ENCODE measurements at places on chromosomes 12 and 14.

DNA sequence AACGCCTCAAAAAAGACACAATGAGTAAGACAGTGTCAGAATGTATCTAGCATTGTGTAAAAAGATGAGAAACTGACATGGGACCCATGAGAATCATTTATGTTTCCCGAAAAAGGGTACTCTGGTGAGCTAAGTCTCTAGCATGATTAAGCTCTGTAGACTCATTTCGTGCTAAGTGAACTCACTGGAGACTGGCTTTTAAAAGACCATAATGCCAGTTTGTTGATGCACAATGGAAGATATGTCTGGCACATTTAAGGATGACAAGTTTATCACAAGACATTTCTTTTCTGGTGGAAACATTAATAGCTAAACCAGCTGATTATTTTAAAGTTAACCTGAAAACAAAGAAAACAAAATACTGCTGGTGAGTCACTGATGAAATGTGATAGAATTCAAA, 233.5 kb downstream of the SLC2A13 start:
- no peak for DNase-seq

DNA sequence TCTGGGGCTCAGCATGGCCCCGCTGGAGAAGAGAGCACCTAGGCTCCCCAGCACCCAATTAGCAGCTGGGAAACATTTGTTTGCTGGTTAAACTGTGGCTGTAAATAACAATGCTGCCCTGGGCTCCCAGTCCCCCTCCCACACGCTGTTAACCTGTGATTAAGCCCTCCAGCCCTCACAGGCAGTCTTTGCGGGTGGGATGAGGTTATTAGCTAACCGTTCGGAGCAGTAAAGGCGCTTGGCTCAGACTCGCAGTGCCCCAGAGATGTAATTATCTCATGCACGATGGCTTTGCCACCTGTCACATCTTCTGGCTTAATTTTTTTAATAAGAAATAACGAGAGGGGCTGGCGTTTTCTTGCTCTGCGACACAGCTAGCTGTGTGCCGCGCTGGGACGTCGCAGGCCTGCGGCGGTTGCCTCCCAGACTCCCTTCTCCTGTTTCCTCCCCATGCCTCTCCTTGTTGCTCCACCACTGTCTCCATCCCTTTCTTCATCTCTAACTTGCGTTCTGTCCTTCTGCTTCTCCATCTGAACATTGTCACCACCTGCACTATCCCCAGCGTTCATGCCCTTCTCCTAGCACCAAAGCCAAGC, 239.2 kb upstream of the FKBP4 start:
- peak; percentile 73 for DNase-seq

DNA sequence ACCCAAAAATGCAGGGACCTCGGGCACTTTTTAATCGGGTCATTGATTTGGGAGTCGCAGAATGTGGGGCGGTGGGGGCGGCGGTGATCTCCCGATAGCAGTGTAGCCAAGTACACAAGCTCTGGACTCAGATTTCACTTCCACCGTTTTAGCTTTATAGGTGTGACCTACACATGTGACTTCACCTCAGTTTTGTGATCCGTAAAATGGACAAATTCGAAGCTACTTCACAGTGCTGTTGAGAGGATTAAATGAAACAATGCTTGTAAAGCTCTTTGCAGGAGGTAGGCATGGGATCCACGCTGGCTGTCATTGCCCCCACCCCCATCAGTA, 478 bp downstream of the RITA1 start:
- no peak for DNase-seq

GRCh38 chr12:57012600-57013465, 3.5 kb downstream of the TAC3 start:
- DNase-seq = no peak

DNA sequence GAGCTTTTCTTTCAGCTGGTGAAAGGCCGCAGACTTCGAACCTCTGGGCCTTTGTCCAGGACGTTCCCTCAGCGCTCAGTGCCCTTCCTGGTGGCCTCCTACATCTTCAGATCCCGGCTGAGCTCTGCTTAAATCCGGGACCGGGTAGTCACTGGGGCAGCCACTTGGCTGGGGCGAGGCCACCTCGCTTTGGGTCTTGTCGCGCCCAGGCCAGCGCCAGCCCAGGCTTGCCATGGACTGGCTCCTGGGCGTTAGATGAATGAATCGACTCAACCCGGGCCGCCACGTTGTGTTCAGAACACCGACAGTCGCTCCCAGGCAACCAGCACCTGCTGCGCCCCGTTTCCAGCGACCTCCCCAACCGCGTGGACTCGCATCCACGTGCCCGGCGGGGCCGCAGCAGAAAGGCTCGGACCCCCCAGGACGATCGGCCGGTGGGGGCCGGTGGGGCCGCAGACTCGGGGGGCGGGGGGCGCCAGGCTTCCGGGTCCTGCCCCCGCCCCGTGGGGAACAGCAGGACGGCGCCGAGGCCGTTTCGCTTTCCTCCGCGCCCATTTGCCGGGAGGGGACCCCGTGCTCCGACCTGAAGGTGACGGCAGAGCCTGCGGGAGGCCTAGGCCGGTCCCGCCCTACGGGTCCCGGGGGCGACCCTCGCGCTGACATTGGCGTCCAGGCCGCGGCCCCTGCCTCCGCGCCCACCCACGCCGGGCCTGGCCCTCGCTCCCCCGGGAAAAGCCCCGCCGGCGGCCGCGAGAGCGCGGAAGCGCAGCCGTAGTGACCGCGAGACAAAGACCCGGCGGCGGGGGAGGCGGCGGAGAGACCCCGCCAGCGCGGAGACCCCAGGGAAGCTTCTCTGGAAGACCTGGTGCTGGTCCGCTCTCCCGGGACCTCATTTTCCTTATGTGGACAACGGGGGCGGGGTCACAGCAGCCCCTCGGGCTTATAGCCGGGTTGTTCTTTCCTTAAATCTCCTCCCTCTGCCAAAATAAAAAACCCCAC, 37.3 kb upstream of the RCOR1 start:
- DNase-seq = no peak

GRCh38 chr14:44866322-44866721, 95.4 kb downstream of the KLHL28 start:
- DNase-seq = no peak

GRCh38 chr12:55619354-55620138, 17.1 kb upstream of the OR10P1 start:
- peak; percentile 28 for DNase-seq

- DNase-seq = no peak
Observed at GRCh38 chr12:115572440-115572839, 705.1 kb downstream of the MED13L start.

DNA sequence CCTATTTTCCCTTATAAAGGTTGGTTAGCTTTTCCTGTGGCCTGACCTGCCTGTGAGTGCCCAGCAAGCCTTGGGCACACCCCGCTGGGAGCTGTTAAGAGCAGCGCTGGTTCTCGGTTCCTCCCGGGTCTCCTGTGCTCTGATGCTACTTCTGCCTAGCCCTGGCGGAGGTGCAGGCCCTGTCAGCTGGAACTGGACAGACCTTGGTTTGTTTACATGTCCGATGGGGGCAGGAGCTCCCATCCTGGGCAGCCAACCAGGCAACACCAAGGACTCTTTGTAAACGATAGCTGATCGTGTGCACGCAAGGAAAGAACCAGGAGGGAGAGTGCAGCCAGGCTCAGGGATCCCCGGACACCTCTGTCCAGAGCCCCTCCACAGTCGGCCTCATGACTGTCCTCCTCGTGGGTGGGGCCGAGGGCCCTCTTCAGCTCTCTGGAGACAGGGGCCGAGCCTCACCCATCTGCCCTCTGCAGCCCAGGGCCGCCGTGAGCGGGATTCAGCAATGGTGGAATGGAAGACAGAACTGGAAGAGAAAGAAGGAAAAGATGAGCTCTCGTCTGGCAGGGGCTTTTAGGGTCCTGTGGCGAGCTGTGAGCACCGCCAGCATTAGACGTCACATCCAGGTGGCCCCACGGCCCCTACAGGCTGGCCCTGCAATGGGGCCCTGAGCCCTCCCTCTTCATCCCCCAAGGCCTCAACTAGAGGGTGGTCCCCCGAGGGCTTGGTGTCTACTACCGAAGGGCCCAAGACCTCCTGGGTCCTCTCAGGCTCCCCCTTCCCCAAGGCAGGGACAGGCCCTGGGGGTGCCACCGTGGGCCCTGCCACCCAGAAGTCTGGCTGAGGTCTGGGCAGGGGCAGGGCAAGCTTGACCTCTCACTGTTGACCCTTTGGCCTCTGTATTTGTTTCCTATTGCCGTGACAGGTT, 12.3 kb downstream of the TNFAIP2 start:
- no peak for DNase-seq

DNA sequence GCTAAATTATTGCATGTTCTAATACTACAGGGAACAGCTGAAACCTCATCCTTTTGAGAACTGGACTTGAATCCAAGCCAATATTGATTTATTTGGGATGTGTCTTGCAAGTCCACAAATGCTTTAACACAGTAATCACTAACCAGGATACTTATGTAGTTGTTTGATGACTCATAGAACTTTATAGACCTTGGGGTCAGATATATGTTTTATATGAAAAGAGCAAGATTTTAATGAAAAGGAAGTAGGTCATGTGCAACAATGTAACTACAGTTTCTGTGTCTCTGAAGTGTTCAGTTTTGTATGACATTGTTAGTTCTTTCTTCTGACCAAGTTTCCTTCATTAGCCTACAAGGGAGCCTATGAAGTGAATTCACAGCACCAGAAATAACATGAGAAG, 352.0 kb downstream of the ZFP36L1 start:
- no peak for DNase-seq

- DNase-seq = no peak
Observed at GRCh38 chr12:83018088-83018487, 331.4 kb downstream of the TMTC2 start.

DNA sequence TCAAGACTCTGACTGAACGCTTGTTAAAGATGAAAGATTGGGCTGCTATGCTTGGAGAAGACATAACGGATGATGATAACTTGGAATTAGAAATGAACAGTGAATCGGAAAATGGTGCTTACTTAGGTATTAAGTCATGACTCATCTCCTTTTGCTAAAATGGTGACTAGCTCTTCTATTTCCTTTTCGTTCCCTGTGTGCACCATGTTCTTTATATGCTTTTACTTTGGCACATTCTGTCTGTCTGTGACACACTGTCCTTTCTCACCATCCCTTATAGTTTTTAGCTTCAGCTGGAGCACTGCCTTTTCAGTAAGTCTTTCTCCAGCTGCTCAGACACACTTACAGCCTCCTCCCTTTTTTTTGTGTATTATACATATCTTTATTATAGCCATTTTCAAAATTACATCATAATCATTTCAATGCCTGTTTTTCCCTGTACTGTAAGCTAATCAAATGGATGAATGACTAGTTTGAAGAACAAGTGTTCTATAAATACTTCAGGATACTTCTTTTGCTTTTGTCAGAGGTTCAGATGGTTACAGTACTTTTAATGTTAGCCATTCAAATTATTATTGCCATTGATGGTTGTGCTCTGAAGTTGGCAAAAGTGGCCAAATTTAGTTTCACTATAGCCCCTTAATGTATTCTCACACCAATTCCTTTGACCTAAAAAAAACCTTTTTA, 68.6 kb downstream of the MIA2 start:
- no peak for DNase-seq

DNA sequence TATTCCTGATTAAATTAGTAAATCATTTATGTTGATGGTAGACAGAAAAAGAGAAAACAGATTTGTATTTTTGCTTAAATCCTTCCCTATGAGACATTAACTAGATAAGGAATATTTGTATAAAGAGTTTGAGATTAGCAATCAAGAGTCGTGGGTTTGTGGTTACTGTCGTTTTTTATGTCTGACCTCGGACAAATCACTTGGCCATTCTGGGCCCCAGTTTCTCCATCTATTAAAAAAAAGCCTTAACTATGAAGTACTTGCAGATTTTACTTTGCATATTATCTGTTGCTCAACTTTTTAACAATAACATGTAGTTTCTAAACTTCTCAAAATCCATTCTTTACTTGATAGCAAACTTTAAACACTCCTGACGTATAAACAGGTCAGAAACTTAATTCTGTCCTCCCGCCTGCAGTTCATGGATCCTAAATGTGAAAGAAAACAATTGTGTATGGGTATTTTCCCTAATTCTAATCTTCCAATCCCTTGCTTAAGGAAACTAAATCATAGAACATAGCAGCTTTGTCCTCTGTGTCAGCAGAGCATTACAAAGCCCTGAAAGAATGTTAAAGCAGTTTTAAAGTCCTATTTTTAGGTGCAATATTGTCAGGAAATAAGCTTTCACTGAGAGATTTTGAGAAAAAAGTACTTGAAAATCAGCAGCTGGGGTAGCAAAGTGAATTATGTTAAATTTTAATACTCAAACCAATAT, 118.2 kb downstream of the GPR135 start:
- no peak for DNase-seq

DNA sequence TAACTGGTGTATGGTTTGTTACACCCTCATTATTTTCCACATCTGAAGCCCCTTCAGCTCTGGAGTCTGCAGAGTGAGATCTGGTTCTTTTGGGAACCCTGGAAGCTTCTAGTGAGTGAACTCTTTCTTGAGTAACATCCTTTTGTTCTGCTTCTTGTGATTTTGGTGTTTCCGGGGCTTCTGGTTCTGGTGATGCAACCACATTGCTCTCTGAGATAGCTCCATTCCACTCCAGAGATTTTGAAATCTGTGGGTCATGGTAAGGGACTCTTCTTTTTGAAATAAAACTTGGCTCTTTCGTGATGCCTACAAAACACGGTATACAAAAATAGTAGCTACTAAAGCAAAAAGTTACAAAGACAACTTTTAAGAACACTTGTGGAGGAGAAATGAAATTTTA, 5.4 kb downstream of the MDM1 start:
- DNase-seq = no peak

DNA sequence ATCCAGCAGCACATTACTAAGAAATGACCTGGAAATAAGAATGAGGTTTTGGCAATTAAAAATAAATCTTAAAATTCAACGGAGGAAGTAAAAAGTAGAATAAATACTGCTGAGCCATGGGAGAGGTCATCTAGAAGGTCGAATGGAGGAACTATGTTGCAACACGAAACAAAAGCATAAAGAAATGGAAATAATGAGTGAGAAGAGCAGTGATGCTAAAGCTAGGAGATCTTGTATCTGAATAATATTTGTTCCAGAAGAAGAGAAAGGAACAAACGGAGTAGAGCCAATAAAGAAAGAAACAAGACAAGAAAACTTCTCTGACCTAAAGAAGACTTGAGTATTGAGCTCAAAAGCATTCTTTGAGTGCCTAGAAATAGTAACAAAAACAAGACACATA, 6.6 kb upstream of the KRT7 start:
- no peak for DNase-seq

DNA sequence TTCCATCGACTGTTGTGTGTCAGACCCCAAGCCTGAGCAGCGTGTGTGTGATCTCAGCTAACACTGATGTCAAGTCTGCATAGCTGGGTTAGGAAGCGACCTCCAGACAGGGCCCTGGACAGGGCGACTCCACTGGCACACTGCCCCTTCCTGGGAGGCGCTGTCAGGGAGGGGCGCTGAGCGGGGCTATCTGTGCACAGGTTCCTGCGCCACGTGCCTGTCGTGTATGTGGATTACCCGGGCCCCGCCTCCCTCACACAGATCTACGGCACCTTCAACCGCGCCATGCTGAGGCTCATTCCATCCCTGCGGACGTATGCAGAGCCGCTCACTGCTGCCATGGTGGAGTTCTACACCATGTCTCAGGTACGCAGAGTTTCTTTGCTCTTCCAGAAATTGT, 53.9 kb downstream of the DYNC1H1 start:
- no peak for DNase-seq

GRCh38 chr12:46320731-46321130, 51.8 kb downstream of the SLC38A2 start:
- no peak for DNase-seq
